ENCODE measurements at places on chromosomes 3 and 15.

DNA sequence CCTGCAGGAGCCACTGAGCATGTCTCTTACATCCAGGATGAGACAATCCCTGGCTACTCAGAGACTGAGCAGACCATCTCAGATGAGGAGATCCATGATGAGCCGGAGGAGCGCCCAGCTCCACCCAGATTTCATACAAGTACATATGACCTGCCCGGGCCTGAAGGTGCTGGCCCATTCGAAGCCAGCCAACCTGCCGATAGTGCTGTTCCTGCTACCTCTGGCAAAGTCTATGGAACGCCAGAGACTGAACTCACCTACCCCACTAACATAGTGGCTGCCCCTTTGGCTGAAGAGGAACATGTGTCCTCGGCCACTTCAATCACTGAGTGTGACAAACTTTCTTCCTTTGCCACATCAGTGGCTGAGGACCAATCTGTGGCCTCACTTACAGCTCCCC, 6.2 kb downstream of the MAP1A start:
- no peak for DNase-seq

DNA sequence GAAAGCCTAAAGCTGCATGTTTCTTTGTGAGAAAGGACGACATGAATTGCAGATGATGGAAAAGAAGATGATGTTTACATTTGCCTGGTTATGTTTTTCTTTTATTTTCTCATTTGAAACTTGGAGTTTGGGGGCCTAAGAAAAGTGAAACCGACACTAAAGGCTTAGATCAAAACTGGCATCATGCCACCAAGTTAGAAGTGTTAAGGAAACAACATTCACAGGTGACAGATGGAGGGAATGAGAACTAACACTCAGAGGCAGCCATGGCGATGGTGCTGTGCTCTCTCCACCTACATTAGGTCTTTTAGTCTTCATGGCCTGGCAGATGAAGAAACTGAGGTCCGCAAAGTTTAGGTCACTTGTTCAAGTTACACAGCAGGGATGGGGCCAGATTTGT, 923.6 kb downstream of the TUSC7 start:
- DNase-seq, result no peak

- DNase-seq, result no peak
Observed at GRCh38 chr15:37359101-37359892, 258.9 kb upstream of the MEIS2 start.

GRCh38 chr15:26773917-26774316, 1.1 kb upstream of the GABRB3 start:
- DNase-seq, result no peak

GRCh38 chr15:72722071-72722696, 36.2 kb downstream of the BBS4 start:
- peak; percentile 33 for DNase-seq

DNA sequence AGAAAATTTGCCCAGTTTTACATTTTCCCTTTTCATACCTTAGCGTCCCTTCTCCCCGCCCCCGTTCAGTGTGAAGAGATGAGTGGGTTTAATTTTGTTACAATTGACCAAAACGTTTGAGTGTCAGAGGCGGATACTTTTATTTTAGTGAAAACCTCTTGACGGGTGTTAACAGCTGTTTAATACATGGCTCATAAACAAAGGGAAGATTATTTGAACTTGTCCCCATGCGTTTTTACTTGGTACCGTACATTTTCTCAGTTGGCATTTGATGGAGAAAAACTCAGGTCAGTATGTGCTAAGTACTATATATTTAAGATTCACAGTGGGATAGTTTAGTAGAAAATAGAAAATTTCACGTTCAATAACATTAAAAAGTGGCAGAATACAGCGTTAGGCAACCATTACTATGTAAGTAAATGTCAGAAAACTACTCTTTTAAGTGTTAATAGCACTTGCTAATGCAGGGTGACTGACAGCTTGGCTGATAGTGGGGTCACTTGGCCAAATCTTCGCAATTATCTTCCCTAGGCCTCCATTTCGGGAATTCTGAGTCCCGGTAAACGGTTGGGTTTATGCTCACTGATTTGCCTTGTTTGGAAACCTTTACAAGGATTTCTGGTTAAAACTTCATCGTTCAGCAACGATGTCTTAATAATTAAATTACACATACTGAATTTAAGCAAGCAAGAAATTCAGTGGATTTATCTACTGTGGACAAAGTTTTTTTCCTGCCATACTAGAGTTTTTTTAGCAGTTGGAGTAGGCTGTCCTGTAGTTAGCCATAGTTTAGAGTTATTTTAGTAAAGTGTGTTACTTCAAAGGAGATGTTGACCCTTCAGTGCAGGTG, 4.8 kb downstream of the CHD2 start:
- no peak for DNase-seq

GRCh38 chr3:10345911-10346310, 25.0 kb upstream of the SEC13 start:
- DNase-seq, result no peak

- DNase-seq, result no peak
Observed at GRCh38 chr3:30611613-30612436, 5.4 kb downstream of the TGFBR2 start.

- no peak for DNase-seq
Observed at GRCh38 chr3:126031981-126032471, 51.9 kb downstream of the SLC41A3 start.

- DNase-seq, result no peak
Observed at GRCh38 chr3:14331251-14331650, 71.2 kb upstream of the SLC6A6 start.

GRCh38 chr3:44887101-44887500, 12.7 kb downstream of the TGM4 start:
- DNase-seq, result no peak
